HCT116 (cell line): ENCODE measurements at places on chromosomes 7 and 10.

GRCh38 chr10:89879121-89879520 is 177.7 kb downstream of the KIF20B start:
- H3K36me3 ChIP-seq = no peaks in the 10 kb centered on the region
- no peak overlapping the region for H3K4me3 ChIP-seq
- no peaks in the 10 kb centered on the region for H3K4me1 ChIP-seq
- no peak for DNase-seq
- no peaks in the 10 kb centered on the region for H3K27me3 ChIP-seq

DNA sequence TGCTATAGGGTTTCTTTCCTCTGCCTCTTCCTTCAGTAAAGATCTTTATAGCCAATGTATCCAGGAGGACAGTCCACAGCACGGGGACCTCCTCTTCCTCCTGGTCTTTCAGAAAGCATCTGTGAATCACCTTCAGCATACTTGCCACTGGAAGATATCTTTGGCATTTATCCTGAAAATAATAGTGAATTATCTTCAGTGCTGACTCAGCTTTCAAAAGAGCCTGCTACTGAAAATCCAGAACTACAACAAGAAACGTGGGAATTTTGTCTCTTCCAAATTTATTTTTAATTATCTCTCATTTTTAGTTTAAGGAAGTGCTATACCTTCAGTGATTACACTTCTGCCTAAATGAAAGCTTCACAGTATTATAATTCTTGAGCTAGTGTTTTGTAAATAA is 7.6 kb upstream of the UNC5B start:
- no peak for DNase-seq
- H3K4me3 ChIP-seq = no peak overlapping the region
- H3K36me3 ChIP-seq = no peaks in the 10 kb centered on the region
- no peaks in the 10 kb centered on the region for H3K4me1 ChIP-seq
- peaks cover 5% of the 10 kb centered on the region; the same call in 1 of the 2 replicates for H3K27me3 ChIP-seq
- H3K27ac ChIP-seq = no peak overlapping the region

- no peak overlapping the region for H3K27ac ChIP-seq
- DNase-seq = no peak
- no peaks in the 10 kb centered on the region for H3K27me3 ChIP-seq
- no peaks in the 10 kb centered on the region for H3K4me1 ChIP-seq
- no peaks in the 10 kb centered on the region for H3K36me3 ChIP-seq
- no peak overlapping the region for H3K4me3 ChIP-seq
Observed at GRCh38 chr10:132377326-132377725, 19.7 kb upstream of the PWWP2B start.

- peaks cover 4% of the 10 kb centered on the region for H3K4me1 ChIP-seq
- no peak overlapping the region for H3K27ac ChIP-seq
- no peak for DNase-seq
- H3K4me3 ChIP-seq = no peak overlapping the region
Observed at GRCh38 chr7:155261031-155261985, 36.4 kb upstream of the INSIG1 start.

- no peak overlapping the region for H3K4me3 ChIP-seq
- no peaks in the 10 kb centered on the region for H3K36me3 ChIP-seq
- no peaks in the 10 kb centered on the region for H3K27me3 ChIP-seq
- H3K27ac ChIP-seq = no peak overlapping the region
- H3K4me1 ChIP-seq = no peaks in the 10 kb centered on the region
- DNase-seq = no peak
Observed at GRCh38 chr7:47622946-47623640, 41.2 kb upstream of the TNS3 start.
